NCI-H2029 treated with DMSO at 0.1 percent for 48 hours (cell line): ENCODE measurements at places on chromosomes 1 and 21.
A peak's percentile ranks its signal among the peaks of the same experiment; 100 is the strongest.

DNA sequence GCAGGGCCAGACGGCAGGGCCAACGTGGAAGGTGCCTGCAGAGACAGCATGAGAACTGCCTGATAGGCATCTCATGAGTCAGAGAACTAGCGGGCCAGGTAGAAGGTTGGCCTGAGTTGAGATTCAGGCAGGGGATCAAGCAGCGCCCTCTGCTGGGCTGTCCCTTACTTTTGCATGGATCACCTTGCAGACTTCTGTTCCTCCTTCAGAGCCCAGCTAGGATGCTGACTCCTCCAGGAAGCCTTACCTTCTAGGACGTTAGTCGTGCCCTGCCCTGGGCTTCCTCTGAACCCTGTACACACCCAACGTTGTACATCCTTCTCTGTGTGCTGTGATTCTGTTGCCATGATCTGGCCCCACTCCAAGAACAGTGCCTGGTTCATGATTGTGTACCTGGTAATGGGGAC lies 231.3 kb upstream of the VAMP3 start:
- peak; percentile 41 for DNase-seq

- DNase-seq = no peak
Observed at GRCh38 chr1:181910905-181911304, 150.6 kb downstream of the ZNF648 start.

- DNase-seq = no peak
Observed at GRCh38 chr1:199009447-199009846, 370.6 kb downstream of the PTPRC start.

GRCh38 chr1:90924982-90925381 lies 96.9 kb downstream of the ZNF644 start:
- no peak for DNase-seq
